Peyer's patch (tissue), 4 donors: ENCODE measurements at places on chromosomes 2 and 18. TPM values are rescaled to one million over a fixed set of nuclear protein-coding genes. Genes with fewer than 3 reads are reported as not detected.

Gene ASXL3
- 3.3 TPM for total RNA-seq

Gene KIF1A
- total RNA-seq = 6.0 TPM

Gene LRRTM1
- total RNA-seq = not detected

Gene CFC1
- not detected for total RNA-seq

Gene SGPP2
- 48.8 TPM for total RNA-seq

Gene REG3G
- total RNA-seq = 33.1 TPM

Gene PTPRN
- 2.3 TPM for total RNA-seq

Gene TUBB8B
- total RNA-seq = not detected

DNA sequence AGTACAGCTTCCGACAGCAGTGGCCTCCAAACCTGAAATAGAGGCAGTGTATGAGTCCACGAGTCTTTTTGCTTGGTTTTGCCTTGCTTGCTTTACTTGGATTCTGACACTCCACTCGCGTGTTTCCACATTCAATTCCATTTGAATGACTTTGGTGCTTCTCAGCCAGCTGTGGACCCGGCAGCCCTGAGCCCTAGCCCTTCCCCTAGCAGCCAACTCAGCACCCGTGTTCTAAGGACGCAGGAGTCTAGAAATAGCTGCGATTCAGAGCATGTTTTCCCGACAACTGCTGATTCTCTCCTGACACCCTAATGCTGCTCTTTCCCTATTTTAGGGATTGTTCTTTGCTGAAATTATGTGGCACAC, 20.6 kb downstream of the LRRFIP1 start:
- DNase-seq = no peak

DNA sequence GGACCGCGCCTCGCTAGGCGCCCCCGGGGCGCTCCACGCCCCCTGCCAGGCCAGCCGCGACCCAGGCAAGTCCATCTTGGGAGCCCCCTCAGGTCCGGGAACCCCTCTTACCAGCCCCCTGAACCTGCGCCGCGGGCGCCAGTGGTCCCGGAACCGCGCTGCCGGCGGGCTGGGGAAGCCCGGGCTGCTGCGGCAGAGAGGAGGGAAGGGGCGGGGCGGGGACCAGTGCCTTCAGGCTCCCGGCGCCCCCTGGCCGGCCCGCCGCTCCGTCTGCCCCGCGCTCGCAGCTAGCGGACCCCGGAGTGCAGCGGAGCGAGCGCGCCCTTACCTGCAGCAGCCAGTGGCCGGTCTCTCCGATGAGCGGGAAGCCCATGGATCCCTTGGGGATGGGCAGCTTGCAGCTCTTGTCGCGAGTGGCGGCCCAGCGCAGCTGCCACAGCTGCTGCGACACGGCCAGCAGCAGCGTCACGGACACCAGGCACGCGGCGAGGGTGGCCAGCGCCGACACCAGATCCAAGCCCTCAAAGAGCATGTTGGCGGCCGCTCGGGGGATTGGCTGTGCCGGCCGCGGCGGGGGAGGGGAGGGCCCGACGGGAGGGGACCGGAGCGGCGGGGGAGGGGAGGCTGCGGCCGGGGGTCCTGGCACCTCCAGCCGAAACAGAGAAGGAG, at the start of gene CYP26B1:
TSS of gene CYP26B1 (minus strand) at position 560 of the 669 bp plus-strand sequence. CDS start at position 532, 28 bp downstream.
- peak; percentile 45 for DNase-seq

DNA sequence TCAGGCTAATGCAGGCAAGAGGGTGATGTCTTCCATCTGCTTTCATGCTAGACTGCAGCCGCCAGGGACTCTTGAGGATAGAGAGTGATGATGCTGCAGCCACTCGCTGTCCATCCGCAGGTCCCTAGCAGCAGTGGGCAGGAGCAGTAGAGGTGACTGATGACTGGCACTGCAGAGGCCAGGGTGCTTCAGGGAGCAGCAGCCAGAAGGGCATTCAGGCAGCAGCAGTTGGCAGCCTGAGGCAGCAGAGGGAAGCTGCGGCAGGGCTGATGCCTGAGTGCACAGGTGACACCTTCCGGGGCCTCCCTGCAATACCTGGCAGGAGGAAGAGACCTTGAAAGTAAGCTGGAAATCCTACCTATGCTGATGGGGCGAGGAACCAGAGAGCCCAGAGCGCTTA, 214.2 kb downstream of the ICOS start:
- no peak for DNase-seq

DNA sequence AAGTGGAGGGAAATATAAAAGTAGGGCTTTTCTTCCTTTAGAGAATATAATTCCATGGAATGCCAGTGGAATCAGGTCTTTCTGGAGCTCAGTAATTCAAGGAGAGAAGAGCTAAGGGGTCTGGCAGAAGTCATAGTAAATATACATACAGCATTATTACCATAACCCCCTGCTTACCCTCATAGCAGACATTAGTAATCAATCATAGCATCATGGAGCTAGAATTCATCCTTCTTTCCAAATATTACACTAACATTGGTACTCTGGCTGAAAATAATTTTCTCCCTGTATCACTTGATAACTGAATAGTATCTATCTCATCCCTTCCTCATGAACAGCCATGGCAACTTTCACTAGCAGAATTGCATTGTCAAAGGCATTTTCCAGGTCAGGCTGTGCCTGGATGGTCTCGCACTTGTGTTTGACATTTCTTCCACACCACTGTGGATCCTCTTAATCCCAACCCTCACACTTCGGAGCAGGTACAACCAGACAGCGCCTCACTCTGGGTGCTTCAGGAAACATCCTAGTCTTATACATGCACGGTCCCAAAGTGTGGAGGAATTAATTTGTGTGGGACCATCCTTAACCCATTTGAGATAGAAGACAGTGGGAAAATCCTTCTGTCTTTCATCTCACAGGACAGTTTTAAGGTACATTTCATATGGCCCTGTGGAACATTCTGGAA, 84.2 kb upstream of the SEC11C start:
- DNase-seq = no peak

DNA sequence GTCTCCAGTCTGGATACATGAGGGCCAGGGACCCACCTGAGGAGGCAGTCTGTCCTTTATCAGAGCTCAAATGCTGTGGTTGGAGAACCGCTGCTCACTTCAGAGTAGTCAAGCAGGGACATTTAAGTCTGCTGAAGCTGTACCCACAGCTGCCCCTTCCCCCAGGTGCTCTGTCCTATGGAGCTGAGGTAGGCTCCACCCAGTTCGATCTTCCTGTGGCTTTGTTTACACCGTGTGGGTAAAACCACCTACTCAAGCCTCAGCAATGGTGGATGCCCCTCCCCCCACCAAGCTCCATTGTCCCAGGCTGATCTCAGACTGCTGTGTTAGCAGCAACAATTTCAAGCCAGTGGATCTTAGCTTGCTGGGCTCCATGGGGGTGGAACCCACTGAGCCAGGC, 731.4 kb upstream of the HS6ST1 start:
- no peak for DNase-seq

DNA sequence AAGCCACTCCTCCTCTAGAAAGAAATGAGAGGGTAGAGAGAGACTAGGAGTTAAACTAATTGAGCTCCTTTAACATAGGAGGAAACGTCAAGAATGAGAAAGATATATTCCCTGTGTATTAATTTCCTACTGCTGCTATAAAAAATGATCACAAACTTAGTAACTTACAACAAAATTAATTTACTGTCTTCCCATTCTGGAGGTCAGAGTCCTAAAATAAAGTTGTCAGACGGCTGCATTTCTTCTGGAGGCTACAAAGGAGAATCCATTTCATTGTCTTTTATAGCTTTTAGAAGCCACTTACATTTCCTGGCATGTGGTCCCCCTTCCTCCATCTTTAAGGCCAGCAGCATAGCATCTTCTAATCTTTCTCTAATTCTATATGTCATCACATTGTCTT, 26.9 kb downstream of the ICA1L start:
- no peak for DNase-seq

- DNase-seq = no peak
These were observed 189.1 kb downstream of the WDPCP start for GRCh38 chr2:63399156-63399555.

- DNase-seq = no peak
These were observed 99.0 kb downstream of the HS1BP3 start for GRCh38 chr2:20551945-20552328.

- DNase-seq = no peak
These were observed 479.7 kb downstream of the SPAG16 start for GRCh38 chr2:213763963-213764362.

- no peak for DNase-seq
These were observed 71.4 kb downstream of the NXPH2 start for GRCh38 chr2:138708682-138709241.

DNA sequence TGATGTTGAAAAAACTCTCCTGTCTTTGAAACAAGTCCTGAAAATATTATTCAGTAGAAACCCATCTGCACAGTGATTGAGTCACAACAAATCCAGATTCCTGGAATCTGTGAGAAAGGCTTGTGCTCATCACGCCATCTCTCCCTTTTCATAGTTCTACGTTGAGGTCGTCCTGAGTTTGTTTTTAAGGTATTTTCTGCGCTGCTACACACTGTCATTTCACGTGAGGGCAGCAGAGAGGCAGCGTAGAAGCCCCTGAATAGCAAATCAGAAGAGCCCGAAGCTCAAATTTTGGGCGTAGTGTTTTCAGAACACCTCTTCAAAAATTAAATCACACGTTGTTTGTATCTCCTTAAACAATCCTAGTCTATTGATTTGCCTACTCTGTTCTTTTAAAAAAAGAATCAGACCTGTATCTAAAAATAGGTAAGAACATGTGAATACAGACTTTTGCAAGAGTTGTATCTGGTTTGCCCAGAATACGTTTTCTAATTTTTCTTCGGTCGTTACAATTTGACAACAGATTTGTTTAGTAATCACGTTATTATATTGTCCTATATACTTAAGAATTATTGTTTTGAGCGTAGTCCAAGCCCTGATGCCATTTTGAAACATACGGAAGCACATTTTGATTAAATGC, 61.6 kb upstream of the SLC38A11 start:
- DNase-seq = peak; percentile 43

DNA sequence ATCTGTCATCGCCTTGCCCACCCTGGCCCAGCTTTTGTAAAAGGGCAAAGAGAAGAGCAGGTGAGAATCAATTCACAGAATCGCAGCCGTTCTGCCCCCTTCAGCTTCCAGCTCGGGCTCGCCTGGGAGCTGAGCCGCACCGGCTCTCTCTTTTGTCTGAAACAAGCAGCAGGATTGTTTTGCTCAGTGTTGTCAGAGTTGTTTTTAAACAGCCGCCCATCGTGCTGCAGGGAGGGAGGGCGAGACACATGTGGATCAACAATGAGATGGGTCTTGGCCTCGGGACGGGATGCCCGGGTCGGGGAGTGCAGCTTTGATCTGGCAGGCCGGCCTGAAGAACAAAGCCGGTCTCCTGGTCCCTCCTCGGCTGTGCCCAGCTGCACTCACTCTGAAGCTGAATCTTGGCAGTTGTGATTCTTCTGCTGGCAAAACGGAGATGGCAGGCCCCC, 39.7 kb upstream of the HDAC4 start:
- DNase-seq = no peak

DNA sequence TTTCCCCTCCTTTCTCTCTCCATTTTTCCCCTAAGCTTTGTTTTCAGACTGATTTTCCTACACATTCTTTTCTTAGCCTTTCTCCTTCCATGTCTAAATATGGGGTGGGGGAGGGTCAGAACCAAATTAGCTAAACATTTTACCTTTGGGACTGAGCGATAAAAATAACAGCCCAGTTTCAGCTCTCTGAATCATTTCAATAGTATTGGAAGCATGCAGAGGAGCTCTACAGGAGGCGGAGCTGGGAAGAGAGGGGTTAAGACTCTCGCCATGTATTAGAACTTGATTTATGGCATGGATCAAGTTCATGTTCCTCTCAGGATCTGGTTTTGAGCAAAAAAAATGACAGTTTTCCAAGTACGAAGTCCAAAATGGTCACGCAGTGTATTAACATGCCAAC, 109.1 kb downstream of the CPO start:
- no peak for DNase-seq

DNA sequence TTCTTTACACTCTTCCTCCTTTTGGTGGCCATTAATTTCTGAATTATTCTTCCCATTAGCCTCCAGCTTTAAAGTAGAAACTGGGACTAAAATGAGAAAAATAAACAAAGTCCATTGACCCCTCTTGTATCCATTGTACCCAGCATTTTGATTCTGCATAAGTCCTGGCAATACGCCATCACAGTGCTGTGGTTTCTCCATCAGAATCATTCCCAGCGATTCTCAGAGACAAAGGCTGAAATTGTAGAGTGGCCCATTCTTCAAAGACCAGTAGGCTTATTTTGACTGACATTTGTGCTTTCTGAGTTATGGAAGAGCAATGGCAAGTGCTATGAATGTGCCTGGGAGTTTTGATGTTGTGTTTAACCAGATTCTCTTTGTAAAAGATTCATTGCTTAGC, 199.3 kb upstream of the GALNT5 start:
- DNase-seq = no peak

- no peak for DNase-seq
These were observed 118.3 kb downstream of the FIGN start for GRCh38 chr2:163617517-163617916.

GRCh38 chr2:30769481-30769780, 37.8 kb downstream of the CAPN13 start:
- DNase-seq = no peak

DNA sequence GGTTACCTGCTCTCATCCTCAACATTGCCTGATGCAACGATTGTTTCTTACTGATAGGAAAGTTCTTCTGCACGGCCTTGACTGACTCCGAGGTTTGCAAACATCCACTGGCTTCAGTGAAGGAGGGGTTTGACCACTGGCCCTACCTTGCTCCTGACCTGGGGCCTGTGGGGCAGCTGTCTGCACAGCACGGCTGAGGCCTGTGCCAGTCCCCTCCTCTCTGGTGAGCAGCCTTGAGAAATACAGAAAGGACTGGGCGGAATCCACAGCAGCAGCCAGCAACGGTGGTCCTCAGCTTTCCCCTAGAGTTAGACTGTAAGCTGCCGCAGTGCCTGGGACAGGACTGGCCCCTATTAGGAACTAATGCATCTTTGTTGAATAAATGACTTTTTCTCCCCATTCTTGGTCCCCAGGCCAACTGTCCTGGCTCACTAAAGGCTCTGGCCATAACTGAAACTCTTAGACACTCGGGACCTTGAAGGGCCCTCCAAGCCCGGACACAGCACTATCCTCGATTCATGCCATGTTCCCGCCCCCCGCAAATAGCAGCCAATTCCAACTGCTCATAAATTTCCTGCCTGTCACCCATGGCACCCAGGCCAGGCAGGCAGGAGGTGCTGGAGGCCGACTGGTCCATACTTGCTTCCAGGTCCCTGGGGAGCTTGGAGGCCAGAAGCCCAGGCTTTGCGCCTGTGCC, 26.7 kb downstream of the ATOH8 start:
- DNase-seq = no peak

DNA sequence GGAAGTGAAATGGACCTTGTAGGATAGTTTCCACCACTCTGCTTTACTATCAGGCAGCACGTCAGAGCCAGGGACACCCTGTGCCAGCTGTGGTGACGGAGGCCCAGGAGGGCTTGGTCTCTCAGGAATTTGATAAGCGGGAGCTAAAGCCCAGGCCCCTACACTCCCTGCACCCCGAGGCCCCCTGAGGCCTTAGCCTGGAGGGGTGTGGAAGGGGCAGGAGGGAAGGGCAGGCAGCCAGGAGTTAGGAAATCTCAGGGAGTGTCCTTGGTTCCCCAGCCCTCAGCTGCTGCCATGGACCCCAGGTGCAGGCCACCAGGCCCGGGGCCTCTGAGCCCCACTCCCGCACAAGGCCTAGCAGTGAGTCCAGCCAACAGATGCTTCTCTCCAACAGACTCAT, 38.2 kb downstream of the PDIA6 start:
- DNase-seq = no peak

GRCh38 chr2:147588191-147588590, 256.6 kb upstream of the ACVR2A start:
- no peak for DNase-seq

- DNase-seq = no peak
These were observed 169.7 kb upstream of the SMAD2 start for GRCh38 chr18:48100165-48100575.
